ENCODE measurements at places on chromosomes 6 and 20.

- no peak for DNase-seq
Measured at GRCh38 chr6:214428-214827, 77.9 kb upstream of the DUSP22 start.

DNA sequence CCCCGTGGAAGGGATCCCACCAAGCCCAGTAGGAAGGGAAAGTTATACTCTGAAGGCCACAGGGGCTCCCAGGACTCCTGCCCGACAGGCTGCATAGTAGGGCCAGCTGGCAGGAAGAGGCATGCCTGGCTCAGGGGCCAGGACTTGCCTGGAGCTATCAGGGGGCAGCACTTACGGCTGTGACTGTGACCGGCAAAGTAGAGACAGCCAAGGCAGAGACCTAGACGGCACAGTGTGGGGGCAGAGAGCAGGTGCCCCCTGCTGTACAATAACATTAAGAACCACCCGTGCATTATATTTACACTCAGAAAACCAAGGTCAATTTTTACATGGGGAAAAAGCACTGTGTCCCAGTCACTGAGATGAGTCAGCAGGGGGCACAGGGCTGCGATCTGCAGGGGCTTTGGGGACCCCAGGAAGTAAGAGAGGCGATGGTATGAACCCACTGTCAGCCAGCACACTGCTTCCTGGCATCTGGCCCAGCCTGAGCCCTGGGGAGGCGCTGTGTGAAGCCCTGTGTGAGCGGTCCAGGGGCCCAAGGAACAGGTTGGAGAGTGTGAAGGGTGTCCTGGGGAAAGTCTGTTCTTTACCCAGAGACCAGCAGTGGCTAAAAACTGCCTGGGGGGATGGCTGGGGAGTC, 9.9 kb downstream of the CCDC167 start:
- no peak for DNase-seq

- no peak for DNase-seq
Measured at GRCh38 chr6:142444881-142445301, 143.1 kb downstream of the ADGRG6 start.

GRCh38 chr20:63409834-63410435, 48.8 kb upstream of the CHRNA4 start:
- no peak for DNase-seq

- DNase-seq: peak; percentile 26
Measured at GRCh38 chr6:3324262-3324942, 65.7 kb downstream of the PSMG4 start.

- no peak for DNase-seq
Measured at GRCh38 chr6:20441921-20442320, 40.2 kb downstream of the E2F3 start.

GRCh38 chr6:154468760-154469159, 41.7 kb downstream of the CNKSR3 start:
- no peak for DNase-seq

DNA sequence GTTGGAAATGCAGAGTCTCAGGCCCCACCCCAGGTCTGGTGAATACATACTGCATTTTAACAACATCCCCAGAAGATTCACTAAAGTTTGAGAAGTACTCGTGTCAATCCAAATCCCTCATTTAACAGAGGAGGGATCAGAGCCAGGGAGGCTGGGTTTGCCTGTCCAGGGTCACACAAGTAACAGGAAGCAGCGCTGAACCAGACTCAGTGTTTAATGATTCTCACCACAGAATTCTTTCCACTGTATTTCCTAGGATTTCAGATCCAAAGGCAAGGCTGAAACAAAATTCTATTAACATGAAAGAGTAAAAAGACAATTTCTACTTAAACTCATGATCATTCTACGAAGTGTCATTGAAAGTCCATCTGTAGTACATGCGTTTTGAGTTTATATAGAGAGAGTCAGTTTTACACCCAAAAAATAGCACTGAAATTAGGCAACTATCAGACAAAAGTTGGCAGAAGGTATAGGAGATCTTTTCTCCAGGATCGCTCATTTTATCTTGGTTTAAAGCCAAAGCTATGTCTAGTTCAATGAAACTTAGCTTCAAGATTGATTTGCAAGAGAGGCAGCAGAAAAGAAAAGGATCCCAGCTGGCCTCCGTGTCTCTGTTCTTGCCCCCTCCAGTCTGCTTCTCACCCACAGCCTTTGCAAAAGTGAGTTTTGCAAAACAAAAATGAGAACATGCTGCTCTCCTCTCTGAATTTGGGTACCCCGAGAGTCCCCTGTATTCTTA, 6.0 kb upstream of the AGPAT4 start:
- no peak for DNase-seq

- DNase-seq: no peak
Measured at GRCh38 chr6:169051371-169051770, 202.3 kb downstream of the THBS2 start.

DNA sequence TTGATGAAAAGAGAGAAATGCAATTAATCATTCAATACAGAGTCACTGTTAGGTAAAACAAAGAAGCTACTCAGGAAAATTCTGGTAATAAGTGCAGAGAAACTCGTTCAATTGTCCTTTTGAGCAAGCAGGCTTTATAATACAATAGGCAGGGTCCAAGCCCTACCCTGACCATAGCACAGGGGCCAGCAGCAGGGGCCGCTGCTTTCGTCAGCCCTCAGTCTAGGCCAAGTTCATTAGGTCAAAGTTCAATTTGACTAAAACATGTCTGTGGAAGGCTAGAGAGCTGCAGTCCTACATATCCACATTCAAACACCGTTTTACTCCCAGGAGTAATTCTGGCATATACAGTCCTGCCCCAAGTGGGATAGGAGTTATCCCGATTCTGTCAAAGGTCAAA, 94.6 kb downstream of the BCAS1 start:
- no peak for DNase-seq

DNA sequence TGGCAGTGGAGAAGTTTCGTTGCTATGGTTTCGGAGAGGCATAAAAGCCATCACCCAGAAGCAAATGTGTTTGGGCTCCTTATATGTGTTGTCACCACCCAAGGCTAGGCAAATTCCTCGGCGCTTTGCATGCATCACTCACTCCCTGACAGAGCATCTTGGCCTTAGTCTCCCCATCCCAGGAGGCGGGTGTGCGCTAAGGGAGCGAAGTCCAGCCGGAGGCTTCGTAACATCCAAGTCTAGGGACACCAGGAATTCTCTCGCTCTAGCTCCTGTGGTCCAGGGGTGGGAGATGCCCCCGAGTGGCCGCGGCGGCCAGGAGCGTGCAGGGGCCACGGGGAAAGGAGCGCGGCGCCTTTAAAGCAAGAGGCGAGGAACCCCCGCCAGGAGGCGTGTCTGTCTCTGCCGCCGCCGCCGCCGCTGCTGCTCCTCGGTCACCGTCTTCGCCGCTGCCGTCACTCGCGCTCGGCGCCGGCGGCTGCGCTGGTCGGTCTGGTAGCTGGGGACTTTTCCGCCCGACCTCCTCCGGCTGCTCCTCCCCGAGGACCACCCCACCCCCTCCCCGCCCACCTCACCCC, at the start of gene GRIK2:
GRIK2 (plus strand) TSS at position 458 of the 578 bp plus-strand sequence.
- DNase-seq: peak; percentile 35

- DNase-seq: no peak
Measured at GRCh38 chr6:16238963-16239797, 793 bp downstream of the GMPR start.

DNA sequence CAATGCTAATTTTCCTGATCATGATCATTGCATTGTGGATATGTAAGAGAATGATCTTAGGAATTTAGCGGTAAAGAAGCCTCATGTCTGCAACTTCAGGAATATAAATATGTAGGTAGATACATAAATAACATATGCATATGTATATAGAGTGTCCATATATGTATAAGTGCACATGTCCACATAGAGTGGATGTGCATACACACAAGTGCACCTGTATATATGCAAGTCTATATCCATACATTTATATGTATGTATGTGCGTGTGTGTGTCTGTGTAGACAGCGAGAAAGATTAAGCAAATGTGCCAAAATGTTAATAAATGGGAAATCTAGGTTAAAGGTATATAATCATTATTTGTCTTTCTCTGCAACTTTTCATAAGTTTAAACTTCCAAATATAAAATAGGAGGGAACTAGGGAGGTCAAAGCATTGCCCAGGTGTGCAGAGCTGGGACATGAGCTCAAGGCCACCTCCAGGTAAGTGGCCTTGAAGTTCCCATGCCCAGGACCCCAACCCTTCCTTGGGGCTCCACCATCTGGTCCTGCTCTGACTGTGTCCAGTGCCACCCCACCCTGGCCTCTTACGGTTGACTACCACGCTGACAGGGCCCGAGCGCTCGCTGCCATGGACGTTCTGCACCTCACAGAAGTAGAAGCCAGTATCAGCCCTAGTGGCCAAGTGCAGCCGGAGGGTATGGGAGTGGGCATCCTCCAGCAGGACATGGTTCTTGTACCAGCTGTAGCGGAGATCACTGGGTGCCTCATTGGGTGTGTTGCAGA, 9.6 kb downstream of the SIGLEC1 start:
- no peak for DNase-seq

- no peak for DNase-seq
Measured at GRCh38 chr6:36372088-36372487, 15.4 kb downstream of the ETV7 start.

DNA sequence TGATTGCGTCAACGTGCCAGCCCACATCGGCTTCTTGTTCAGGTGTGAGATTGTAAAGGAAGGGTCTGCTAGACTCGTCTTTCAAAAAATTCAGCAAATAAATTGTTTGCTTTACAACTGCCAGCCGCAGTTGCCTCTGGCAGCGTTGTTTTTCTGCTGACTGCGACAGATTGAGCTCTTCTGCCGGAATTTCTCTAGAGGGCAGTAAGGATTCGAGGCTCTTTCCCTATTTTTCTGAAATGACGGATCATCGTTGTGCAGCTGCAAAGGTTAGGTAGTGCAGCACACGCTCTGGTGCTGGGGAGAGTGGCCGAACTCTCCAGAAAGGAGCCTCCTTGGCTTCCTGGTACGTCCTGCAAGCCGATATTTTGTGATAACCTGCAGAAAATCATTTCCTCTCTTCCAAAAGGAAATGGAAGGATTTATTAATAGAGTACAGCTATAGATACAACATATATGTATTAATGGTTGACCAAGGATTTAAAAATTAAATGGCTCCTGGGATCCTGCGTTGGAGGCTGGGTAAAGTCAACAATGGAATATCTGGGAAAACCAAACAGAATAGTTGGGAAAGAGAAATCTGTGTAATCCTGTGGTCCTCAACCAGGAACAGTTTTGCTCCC, 121.9 kb upstream of the ZFP64 start:
- peak; percentile 3 for DNase-seq

GRCh38 chr6:29593199-29593855, 8.4 kb downstream of the OR2H2 start:
- no peak for DNase-seq

DNA sequence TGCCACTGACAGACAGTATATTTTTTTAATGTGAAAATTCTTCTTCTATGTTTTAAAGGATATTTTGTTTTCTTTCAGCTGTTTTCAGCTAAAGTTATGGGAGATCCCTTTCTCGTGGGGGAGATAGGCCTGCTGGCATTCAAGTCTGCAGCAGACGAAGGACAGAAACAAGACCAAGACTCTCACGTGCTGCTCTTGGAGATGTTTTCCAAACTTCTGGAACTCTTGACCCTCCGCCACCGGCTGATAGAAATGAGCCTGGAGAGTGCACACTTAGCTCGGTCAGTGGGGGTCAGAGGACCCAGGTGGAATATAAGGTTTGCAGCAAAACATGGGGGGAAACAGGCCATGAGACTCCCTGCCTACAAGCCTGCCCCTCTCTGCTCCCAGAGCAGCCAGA, 120.5 kb downstream of the CD164 start:
- no peak for DNase-seq

- DNase-seq: no peak
Measured at GRCh38 chr20:59944726-59945125, 4.5 kb downstream of the FAM217B start.

DNA sequence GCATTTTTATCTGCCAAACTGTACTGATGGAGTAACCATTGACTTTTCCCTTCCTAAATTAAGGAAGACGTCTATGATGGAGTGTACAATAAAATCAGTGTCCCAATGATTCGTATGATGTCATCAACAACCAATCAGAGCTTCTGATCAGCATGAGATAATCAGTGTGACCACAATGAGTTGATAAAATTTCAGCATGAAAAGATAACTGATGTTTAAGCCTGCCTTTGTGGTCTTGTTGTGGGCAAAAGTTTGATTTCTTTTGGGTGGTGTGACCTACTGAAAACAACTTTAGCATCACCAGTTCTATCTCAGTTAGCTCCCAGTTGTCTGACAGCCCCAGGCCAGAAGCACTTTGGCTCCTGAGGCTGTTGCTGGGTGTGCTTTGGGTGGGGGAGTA, 3.3 kb downstream of the PCIF1 start:
- no peak for DNase-seq

DNA sequence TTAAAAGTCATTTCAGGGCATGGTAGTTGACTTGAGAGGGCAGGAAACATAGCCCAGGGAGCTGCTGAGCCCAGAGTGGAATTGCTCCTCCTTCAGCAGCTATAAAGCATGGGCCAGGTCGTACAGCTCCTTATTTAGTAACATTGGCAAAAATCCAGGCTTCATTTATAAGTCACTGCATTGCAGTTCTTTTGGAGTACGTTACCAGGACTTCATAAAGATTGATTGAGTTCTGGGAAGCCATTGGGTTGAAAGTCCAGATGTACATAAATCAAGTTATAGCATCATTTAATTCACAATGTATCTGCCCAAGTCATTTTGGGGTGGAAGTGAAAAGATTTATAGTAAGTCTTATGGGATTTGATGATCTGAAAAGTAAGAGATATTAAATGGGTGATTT, 53.0 kb upstream of the ANKEF1 start:
- DNase-seq: no peak
